Germinal center (tissue), 1 donor: ENCODE measurements at places on chromosomes 3 and 15.
A peak's percentile ranks its signal among the peaks of the same experiment; 100 is the strongest.

GRCh38 chr15:40508216-40508615 lies 37.4 kb downstream of the CHST14 start:
- no peak for DNase-seq

- no peak for DNase-seq
Observed at GRCh38 chr3:193310914-193311723, 67.4 kb downstream of the ATP13A5 start.

- DNase-seq, result no peak
Observed at GRCh38 chr15:98683831-98684230, 35.5 kb downstream of the IGF1R start.

DNA sequence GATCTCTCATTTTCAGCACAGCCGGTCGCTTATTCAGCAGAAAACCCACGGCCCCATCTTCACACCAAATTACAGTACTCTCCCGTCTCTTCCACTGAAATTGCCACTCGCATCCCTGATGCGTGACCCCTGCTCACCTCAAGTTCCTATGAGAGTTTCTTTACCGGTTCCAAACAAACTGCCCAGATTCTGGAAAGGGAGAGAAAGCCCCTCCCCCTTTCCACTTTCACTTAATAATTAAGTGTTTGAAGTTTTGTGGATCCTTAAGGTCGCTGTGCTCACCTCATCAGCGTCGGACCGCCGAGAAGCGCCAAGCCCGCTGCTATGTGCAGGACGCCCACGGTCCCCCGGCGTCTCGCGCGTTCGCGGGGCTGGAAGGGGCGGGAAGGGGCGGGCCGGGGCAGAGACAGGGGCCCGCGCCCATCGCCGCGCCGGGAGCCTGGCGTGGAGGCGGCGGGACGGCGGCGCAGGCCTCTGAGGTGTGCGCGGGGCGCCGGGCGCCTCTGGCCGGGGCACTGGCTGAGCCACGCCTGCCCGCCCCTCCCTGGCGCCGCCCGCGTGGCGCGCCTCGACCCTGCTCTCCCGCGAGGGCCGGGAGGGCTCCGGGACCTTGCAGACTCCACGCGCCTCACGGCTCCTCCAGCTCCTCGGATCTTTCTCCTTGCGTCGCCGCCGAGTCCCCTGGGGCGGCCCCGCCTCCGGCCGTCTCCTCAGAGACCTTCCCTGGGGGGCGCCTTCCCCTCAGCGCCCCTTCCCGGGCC lies at the start of gene GPR156:
Gene GPR156 (minus strand): TSS at position 476 of the 761 bp plus-strand sequence. CDS start 41,124 bp downstream, outside the sequence.
- DNase-seq, result peak; percentile 11

- DNase-seq, result peak; percentile 10
Observed at GRCh38 chr15:57323806-57324589, 52.3 kb upstream of the CGNL1 start.

- no peak for DNase-seq
Observed at GRCh38 chr15:36232491-36232890, 346.9 kb upstream of the CDIN1 start.

DNA sequence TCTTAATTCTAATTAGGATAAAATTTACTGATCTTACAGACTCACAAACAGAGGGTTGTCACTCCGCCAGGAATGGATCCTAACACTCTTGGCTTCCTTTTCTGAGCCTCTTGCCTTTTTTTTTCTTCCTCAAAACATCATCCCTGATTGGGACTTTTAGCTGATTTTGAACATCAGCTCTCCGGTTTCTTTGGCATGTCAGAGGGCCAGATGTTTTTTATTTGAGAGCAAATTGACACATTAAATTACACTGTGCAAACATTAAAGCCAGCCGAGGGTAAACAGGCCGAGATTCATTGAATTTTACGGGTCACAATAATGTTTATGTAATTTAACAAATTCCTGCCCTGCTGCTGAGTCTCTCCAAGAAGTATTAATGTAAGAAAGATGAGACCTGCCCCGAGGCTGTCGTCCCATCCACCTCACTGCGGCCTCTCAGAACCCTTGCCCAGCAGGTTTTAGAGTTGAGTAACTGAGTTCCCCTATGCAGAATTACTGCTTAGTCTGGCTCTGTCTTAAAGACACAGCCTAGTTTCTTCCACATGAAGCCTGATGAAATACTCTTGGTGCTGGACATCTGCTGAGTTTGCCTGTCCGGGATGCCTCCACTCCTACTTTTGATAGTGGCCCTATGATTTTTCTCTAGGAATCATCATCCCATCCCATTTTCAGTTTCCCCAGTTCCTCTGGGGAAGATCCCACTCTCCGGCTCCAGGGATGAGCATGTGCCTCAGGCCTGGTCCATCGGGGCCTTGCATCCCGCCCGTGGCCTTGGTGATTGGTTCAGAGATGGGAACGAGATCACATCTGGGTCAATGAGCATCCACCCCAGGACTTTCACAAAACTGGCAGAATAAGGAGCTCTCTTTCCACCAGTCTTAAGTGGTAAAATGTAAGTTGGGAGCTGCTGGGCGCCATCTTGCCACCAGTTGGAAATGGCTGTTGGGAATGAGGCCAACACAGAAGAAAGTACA lies 226.6 kb upstream of the TLE3 start:
- DNase-seq, result no peak

DNA sequence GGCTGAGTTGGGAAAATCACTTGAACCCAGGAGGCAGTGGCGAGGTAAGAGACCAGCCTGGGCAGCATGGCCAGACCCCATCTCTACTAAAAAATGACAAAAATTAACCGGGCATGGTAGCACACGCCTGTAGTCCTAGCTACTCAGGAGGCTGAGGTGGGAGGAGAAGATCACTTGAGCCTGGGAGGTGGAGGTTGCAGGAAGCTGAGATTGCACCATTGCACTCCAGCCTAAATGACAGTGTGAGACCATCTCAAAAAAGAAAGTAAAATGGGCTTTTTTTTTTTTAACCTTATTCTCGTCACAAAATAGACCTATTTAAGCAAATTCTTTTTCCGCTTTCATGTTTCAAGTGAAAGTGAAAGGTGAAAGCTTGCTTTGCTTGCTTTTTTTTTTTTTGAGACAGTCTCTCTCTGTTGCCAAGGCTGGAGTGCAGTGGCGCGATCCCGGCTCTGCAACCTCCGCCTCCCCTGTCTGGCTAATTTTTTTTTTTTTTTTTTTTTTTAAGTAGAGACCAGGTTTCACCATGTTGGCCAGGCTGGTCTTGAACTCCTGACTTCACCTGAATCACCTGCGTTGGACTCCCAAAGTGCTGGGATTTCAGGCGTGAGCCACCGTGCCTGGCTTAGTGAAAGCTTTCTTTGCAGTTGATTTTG lies 3.6 kb downstream of the PDIA3 start:
- peak; percentile 57 for DNase-seq

GRCh38 chr3:160413613-160414248 lies 14.3 kb downstream of the SMC4 start:
- peak; percentile 72 for DNase-seq

- DNase-seq, result no peak
Observed at GRCh38 chr3:65915477-65915876, 123.2 kb downstream of the MAGI1 start.

DNA sequence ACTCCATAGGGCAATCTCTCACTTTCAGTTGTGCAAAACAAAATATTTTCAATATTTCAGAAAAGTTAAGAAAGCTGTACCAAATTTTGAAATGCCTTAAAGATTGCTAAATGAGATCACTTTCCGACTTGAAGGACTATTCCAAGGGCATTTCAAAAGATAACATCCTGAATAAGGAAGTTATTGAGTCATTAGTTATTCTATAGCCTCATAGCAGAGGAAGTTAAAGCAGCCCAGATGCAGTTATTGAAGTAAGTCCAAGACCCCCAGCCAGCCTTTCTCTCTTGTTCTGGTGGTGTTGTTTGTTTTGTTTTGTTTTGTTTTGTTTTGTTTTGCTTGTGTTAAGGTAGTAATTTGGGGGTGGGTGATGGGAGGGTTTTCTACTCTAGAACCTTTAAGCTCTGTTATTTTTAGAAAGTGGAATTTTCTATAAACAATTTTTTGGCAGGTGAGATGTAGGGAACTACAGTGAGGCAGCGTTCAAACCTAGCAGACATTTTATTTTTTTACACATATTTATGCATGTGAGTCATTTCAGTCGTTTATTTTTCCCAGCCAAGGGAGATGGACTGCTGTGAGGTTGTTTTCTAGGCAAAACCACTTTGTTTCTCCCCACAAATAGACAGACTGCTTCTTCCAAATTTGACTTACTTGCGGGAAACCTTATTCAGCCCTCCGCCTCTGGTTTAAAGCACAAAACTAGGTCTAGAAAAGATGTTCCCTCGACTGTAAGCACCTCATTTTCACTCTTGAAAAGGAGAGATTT lies 216.3 kb upstream of the ARPP21 start:
- DNase-seq, result no peak

- peak; percentile 57 for DNase-seq
Observed at GRCh38 chr3:169811631-169812331, 889 bp upstream of the LRRIQ4 start.

GRCh38 chr15:91860498-91860897 lies 7.0 kb downstream of the SLCO3A1 start:
- DNase-seq, result no peak

- DNase-seq, result no peak
Observed at GRCh38 chr3:76923485-76923884, 116.4 kb upstream of the ROBO2 start.
